ENCODE measurements at places on chromosomes 16 and 17. TPM values are rescaled to one million over a fixed set of nuclear protein-coding genes. Genes with fewer than 3 reads are reported as not detected.
A peak's percentile ranks its signal among the peaks of the same experiment; 100 is the strongest.

DNA sequence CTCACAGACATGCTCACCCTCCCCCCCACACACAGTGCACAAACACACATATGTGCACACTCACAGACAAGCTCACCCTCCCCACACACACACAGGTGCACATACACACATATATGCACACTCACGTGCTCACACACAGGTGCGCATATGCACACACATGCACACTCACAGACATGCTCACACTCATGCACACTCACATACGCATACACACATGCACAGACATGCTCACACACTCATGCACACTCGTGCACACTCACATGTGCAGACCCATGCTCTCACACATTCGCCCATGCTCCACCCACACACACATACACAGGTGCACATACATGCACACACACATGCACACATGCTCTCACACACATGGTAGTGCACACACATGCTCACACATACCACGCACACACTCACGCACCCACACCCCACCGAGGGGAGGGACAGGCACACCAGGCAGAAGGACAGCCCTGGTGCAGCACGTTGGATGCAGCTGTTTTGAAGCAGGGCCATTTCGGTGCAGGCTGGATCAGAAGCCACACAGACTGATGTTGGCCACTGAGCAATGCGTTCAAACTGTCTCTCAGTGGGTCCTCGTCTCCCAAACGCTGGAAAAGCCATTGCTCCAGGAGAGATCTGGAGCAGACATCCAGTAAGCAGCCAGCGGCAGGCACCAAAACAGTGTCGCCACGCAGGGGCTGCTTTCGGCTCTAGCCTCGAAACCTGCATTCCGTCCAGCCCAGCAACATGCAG is 86.2 kb upstream of the ZNF469 start:
- no peaks in the 10 kb centered on the region for H3K27me3 ChIP-seq
- H3K27ac ChIP-seq: no peak overlapping the region
- no peak for DNase-seq
- H3K4me1 ChIP-seq: no peaks in the 10 kb centered on the region

DNA sequence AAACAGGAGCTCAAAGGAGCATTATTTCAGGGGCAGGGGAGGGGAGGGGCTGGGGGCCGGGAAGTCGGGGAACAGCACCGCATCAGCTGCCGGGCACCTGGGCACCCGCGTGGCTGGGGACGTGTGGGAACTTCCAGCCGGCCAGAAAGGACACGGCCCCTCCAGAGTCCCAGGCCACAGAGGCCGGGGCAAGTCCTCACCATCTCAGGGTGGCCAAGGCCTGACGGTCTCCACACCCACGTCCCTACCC is 1.1 kb downstream of the PGAP6 start:
- no peaks in the 10 kb centered on the region for H3K36me3 ChIP-seq
- H3K4me1 ChIP-seq: no peaks in the 10 kb centered on the region
- no peak for DNase-seq
- no peaks in the 10 kb centered on the region for H3K27me3 ChIP-seq
- no peak overlapping the region for H3K27ac ChIP-seq
- peak overlapping the region; percentile 59 for H3K4me3 ChIP-seq

DNA sequence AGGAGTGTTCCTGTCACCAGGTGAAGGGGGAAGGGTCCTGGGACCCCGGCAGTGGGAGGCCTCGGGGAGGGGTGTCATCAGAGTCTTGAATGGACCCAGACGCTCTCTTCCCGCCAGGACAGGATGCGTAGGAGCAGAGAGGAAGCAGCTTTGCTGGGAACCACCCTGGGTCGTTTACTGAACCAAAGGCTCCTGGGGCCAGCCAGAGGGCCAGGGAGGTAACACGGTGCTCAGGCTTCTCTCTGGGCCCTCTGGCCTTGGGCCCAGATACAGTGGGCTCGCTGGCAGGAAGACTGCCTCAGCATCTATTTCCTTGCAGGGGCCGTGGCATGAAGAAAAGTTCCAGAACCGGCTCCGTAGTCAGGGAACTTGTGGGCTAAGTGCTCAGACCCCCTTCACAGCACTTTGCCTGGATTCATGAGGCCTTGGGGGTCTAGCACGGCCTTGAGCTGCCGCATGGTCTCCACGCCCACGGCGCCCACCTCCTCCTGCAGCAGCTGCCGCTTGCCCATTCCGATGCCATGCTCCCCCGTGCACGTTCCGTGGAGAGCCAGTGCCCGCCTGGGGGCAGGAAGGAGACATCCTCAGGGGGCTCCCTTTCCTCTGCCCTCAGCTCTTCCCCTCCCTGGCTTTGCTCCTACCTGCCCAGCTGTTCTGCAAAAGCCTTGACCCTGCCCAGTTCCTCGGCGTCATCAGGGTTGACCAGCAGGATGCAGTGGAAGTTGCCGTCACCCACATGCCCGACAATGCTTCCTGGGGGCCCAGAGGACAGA is 4.4 kb downstream of the LDHD start:
- H3K36me3 ChIP-seq: no peaks in the 10 kb centered on the region
- H3K27me3 ChIP-seq: no peaks in the 10 kb centered on the region
- H3K27ac ChIP-seq: peak overlapping the region; percentile 81
- H3K4me3 ChIP-seq: no peak overlapping the region

DNA sequence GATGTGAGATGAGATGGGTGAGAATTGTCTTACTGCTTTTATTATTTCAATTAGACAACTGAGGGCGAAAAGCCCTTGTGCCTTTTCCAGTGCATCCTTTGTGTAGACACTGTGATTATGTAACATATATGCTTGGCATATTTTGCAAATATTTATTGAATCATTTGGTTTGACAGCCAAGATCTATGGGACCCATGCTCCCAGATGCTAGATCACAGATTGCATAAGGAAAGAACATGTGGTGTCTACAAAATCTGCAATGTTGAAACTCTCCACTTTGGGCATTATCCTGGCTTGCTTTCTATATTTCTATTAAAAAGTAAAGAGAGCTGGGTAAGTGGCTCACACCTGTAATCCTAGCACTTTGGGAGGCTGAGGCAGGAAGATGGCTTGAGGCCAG is 4.8 kb upstream of the COG1 start:
- H3K27me3 ChIP-seq: no peaks in the 10 kb centered on the region
- no peak overlapping the region for H3K27ac ChIP-seq
- no peak for DNase-seq

DNA sequence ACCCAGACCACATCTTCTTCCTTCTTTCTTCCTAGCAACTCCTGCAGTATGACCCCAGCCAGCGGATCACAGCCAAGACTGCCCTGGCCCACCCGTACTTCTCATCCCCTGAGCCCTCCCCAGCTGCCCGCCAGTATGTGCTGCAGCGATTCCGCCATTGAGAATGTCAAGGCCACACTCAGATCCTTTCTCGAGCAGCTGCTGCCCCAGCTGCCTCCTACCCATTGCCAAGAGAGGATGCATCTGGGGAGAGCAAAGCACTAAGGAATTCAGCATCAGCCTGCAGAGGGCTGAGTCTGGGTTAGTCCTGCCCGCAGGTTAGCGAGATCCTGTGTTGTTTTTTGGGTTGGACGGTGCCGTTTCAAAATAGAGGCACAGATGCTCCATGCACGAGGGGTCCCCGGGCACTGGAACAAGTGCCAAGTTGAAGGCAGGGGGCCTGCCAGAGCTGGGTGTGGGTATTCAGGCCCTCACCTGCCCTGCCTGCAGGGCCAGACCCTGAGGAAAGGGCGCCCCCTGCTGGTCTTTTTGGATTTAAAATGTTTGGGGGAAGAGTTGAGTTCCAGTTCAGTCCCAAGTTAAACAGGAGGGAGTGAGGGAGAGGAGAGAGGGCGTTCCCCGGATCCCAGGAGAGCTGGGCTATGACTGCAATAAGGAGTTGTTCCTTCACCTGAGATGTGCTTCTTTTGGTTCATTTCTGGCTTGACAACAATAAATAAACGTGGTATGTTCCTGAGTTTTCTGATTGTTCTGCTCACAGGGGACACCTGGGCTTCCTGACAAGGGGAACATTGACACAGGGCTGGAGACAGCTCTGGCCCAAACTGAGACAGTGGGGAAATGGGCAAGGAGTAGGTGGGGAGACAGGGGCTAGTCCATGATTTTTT is 4.9 kb downstream of the CDK3 start:
- peak overlapping the region; percentile 55 for H3K27ac ChIP-seq
- no peaks in the 10 kb centered on the region for H3K4me1 ChIP-seq
- DNase-seq: peak; percentile 79
- no peaks in the 10 kb centered on the region for H3K27me3 ChIP-seq

GRCh38 chr16:67173323-67173722 is 3.0 kb downstream of the NOL3 start:
- H3K27me3 ChIP-seq: no peaks in the 10 kb centered on the region
- H3K36me3 ChIP-seq: no peaks in the 10 kb centered on the region
- H3K4me3 ChIP-seq: peak overlapping the region; percentile 37
- H3K4me1 ChIP-seq: no peaks in the 10 kb centered on the region
- no peak for DNase-seq
- peak overlapping the region; percentile 74 for H3K27ac ChIP-seq

- no peak overlapping the region for H3K27ac ChIP-seq
- H3K4me1 ChIP-seq: no peaks in the 10 kb centered on the region
- no peak for DNase-seq
- H3K27me3 ChIP-seq: no peaks in the 10 kb centered on the region
- no peak overlapping the region for H3K4me3 ChIP-seq
Measured at GRCh38 chr17:62868723-62869122, 60.6 kb upstream of the MARCHF10 start.

DNA sequence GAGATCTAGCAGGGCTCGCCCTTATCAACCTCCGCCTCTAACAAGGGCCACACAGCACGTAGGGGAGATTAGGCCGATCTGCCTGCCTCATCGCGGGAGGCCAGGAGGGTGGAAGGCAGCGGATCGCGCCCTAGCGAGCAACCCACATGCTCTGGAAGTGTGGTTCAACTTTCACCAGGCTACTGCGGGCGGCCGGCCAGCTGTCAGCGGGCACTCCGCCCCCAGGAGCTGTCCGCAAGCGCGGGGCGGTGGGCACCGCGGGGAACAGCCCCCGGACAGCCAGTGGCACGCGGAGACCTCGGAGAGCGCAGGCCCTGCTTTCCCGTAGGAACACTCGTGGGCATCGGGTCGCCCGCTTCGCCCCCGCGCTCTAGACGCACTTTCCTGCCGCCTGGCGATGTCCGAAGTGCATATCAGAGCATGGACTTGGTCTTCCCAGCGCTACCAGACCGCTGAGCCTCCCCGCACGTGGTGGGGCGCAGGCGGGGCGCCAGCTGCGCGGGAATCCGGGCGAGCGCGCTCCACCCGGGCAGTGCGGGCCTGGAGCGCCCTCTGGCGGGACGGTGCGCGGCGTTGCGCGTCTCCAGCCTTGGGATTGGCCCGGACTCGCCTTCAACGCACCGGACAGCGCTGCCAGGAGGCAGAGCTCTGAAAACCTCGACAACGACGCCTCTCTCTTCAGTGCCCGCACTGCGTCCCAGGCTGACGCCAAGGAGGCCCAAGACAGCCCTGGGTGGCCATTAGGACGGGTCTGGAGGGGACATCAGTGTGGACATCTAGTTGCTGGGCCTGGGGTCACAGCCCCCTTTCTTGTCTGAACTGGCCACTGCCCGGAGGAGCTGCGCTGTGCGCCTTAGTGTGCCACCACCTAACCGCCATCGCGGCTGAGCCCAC is 3.6 kb upstream of the ZNHIT3 start:
- peak overlapping the region; percentile 38 for H3K4me3 ChIP-seq
- peaks cover 9% of the 10 kb centered on the region for H3K4me1 ChIP-seq
- peak; percentile 76 for DNase-seq
- H3K27ac ChIP-seq: no peak overlapping the region
- no peaks in the 10 kb centered on the region for H3K36me3 ChIP-seq
- no peaks in the 10 kb centered on the region for H3K27me3 ChIP-seq

DNA sequence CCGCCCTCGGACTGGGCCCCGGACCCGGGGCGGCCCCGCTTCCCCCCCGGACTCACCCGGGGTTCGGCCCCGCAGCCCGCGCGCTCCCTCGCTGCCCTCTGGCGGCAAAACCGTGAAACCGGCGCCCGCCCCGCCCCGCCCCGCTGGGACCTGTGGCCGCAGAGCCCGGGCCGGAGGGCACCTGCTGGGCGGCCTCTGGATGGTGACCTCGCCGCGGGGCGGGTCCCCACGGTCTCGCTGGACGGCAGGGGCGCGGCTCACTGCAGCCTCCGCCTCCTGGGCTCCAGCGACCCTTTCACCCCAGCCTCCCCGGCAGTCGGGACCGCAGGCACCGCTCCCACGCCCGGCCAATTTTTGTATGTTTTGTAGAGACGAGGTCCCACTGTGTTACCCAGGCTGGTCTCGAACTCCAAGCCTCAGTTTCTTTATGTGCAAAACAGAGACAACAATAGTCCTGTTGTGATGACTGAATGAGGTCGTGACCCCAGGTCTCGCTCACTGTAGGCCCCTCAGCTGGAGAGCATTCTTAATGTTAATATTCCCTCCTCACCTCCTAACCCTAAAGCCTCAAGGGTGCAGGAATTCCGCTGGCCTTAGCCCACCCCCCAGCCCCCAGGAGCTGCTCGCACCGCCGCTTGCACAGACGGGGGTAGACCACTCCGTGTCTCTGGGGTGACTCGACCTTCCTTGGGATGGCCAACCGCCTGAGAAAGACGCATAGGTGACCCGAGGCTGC is 33.7 kb upstream of the RPH3AL start:
- H3K27me3 ChIP-seq: no peaks in the 10 kb centered on the region
- H3K4me3 ChIP-seq: peak overlapping the region; percentile 56
- H3K4me1 ChIP-seq: no peaks in the 10 kb centered on the region
- H3K36me3 ChIP-seq: no peaks in the 10 kb centered on the region
- no peak overlapping the region for H3K27ac ChIP-seq
- peak; percentile 50 for DNase-seq

BRD7 gene
- total RNA-seq: 74.8 TPM

ZG16 gene
- total RNA-seq: not detected

PRR29 gene
- total RNA-seq: not detected

CMTM2 gene
- not detected for total RNA-seq

Data from uterus (tissue), 4 donors.